ENCODE measurements at places on chromosomes 2 and 18.

DNA sequence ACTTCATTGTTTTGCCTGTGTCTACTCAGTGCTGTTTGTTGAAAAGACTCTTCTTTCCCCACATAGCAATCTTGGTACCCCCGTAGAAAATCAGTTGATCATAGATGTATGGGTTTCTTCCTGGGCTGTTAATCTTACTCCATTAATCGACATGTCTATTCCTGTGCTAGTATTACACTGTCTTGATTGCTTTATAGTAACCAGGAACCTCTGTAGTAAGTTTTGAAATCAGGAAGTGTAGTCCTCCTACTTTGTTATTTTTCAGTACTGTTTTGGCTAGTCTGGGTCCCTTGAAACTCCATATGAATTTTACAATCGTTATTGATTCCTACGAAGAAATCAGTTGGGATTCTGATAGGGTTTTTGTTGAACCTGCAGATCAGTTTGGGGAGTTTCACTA is 78.8 kb upstream of the FAM136A start:
- DNase-seq, result no peak

- no peak for DNase-seq
Observed at GRCh38 chr2:44904578-44904977, 36.9 kb upstream of the SIX3 start.

DNA sequence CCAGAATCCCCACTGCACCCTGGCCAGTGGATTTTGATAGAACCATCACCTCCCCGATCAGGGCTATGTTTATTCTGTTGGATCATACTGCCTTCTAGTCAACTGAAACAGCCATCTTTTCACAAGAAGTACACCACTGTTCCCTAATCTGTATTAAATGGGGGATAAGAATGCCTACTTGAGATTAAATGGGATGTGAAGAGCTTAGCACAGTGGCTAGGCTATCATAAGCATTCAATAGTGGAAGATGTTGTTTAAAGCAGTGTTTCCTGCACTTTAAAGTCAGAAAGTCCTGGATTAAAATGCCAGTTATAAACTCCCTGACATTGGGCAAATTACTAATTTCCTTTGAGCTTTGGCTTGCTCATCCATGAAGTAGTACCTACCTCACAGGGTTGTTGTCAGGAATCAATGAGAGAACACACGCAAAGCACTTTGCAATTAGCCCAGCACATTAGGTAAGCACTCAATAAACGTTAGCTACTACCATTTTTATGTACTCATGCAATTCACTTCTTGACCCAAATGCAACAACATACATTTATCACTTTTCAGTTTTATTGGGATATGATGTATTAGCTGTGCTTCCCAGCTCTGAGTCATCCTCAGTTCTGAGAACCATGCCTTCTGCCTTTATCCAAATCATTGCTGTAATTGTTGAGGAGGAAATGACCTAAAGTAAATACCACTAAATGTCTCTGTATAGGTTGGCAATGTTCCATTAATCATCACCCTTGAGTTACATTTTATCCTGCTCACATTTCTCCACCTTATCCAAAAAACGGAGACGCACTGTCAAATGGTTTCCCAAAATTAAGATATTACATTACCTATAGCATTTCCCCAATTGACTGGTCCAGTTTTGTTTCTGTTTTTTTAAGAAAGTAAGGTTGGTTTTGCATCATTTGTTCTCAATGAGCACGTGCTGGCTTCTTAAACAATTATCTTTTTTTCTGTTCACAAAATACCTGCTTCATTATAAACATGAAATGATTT is 2.1 kb downstream of the TMEM247 start:
- DNase-seq, result no peak

GRCh38 chr2:15278296-15278695 is 282.8 kb downstream of the NBAS start:
- no peak for DNase-seq

DNA sequence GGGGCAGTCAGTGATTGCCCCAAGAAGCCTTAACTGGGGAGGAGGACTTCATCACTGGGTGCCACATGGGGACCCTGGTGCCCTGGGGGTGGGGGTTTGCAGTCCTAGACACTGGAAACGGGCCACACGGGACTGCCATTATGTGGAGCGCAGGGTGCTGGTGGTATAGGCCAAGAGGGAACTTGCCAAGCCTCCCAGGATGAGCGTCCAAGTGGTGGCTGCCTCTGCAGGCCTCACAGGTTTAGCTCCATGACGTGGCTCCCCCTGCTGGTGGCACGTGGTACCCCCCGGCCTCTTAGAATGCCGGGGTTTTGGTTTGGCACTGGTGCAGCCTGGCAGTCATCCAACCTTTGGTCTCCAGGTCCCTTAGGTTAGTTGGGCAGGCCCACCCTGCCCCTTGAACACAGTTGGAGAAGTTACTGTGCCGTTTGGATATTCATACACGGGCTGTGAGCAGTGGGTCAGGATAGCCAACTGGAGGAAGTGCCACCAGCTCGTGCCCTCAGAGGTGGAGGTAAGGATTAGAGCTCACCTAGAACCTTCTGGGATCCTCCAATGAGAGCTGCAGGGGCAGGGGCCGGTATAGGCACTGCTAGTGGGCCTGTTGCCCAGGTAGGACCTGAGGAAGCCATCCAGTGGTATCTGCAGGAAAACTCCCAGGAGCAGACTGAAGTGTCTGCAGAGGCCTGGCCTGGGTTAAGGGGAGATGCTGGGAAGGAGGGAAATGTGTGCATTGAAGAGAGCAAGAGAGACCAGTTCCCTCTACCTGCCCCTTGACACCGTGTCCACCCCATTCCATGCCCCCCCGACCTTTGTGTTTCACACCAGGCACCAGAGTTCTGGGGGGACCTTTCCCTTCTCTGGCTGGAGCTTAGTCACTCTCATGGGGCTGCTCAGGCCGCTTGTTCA is 5.7 kb downstream of the PTMA start:
- DNase-seq, result peak; percentile 88

GRCh38 chr2:164967781-164968228 is 12.5 kb upstream of the SLC38A11 start:
- no peak for DNase-seq

GRCh38 chr18:64180171-64180570 is 31.3 kb upstream of the LINC00305 start:
- no peak for DNase-seq

GRCh38 chr2:144366825-144367429 is 153.0 kb downstream of the ZEB2 start:
- no peak for DNase-seq

DNA sequence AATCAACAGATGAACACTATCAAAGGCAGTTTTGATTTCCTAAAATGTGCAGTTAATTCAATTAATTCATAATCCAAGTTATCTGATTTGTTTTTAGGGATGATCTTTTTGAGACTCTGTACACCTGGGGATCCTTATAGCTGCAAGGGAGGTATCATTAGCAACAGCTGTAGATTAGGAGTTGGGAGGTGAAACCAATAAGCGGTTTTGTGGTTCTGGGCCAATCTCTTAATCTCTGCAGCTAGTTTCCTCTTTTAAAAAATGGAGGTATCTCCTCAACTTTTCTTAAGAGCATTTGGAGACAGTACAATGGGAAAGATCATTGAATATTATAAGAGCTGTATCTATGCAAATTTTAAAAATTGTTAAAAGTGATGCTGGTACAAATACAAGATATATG is 126.0 kb downstream of the MC4R start:
- DNase-seq, result no peak

GRCh38 chr2:70454936-70455544 is 98.6 kb downstream of the TGFA start:
- DNase-seq, result no peak
